ENCODE measurements at places on chromosomes 5 and 9. TPM values are rescaled to one million over a fixed set of nuclear protein-coding genes. Genes with fewer than 3 reads are reported as not detected.
A peak's percentile ranks its signal among the peaks of the same experiment; 100 is the strongest.

DIRAS2 gene
- total RNA-seq, result 8.6 TPM

PCDHGA2 gene
- not detected for total RNA-seq

SLC6A3 gene
- total RNA-seq, result not detected

RPL35 gene
- total RNA-seq, result 1,845 TPM

TOR1B gene
- total RNA-seq, result 63.0 TPM

TEK gene
- total RNA-seq, result 1.5 TPM

C9orf72 gene
- total RNA-seq, result 4.1 TPM

DNA sequence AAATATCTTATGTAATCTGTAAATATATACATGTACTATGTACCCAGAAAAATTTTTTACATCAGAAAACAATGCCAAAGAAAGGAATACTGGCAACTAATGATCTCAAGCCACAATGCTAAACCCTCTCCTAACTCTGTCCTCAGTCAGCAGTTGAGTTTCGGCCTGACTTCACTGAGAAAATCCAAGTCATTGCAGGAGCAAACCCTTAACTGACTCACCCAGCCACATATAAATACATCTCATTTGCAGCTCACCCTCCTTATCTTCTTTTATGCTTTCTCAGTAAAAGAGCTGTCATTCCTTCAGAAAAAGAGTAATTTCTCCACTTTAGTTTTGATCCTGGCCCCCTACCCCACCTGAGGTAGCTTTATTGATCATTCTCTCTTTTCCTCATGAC lies 46.1 kb upstream of the TMED7 start:
- DNase-seq, result no peak

DNA sequence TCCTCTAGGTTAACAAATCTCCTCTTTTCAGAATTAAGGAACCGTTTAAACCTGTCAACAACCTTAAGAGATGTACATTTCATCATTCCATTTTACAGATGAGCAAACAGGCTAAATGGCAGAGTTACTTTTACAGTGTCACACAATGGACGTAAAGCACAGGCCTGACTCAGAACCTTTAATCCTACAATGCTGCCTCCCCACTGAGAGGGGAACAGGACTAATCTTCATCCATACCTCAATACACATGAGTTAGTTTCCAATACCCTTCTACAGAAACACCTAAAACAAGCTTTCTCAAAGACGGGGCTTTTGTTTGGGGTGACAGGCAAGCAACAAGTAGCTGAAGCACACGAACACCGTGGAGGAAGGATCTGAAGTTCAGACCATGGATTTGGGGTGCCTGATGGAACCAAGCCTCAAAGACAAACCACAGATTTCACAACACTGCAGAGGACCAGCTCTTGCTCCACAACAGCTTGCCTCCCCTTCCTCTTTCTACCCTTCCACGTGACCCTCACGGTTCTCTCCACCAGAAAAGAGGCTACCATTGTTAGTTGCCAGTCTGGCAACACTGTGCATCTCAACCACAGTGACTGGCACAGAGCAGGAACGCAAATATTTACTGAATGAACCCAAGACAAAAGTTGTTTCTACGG lies 1.8 kb downstream of the RNF130 start:
- no peak for DNase-seq

DNA sequence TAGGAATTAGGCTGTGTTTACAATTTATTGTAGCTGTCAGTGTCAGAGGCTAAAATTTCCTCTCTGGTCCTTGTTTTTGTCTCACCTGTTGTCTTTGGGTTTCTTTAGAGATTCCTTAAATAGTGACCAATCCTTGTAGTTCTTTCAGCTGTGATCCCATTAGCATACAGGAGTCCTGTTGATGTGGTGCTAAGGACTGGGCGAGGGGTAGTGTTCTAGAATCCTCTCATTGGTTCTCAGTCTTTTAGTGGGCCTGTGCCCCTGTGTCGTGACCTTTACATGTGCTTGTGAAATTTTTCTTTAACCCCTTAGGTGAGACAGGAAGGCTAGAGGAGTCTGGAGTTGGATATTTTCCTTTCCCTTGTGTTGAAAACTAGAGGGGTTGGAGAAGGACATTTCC lies 51.2 kb downstream of the ZNF618 start:
- no peak for DNase-seq

DNA sequence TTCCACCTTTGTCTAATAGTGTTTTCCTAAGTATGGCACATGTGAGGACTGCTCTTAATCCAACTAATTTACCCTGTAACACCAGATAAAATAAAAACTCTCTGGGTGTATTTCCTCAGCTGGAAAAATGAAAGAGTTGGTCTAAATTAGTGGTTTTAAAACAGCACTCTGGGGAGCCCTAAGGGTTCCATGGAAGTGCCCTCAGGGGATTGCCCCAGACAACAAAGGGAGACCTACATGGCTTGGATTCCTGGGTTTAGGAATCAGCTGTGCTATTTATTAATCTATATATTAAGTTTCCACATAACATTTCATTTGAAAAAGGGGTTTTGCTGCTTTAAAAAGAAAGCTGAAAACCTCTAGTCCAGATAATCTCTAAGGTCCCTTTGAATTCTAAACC lies 20.2 kb downstream of the ADAMTS6 start:
- DNase-seq, result no peak

DNA sequence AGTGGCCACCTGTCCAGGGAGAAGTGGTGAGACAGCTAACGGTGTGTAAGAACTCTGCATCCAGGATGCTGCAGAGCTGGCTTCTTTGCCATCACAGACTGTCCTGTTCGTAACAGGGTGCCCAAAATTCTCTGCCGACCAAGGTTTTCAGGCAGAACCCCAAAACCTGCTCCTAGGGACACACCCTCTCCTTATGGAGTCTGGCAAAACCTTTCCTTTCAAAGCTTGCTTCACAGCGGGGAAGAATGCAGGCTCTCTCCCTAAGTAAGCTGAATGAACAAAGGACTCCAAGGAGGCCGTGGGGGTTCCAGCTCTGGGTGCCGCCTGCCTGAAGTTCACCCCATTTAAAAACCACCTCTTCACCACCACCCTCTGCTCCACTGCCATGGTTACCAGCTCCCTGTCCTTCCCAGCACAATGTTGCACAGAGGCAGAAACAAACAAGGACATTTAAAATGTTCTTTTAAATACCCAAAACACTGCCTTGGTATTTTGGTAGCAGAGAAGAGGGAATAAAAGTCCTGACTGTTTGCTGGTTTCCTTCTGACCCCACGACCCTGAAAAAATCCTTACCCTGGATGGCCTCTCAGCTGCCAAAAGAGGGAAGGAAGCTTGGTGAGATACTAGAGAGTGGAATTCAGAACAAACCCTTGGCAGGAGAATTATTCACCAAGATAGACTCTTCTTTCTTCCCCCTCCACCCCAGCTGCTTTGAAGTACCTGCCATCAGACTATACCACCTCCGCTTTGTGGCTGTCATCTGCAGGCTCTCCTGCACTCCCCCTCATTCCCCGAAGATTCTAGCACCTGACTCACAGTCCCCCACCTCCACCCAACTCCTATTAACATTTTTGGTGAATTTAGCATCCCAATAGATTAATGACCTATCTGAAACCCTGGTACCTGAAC lies 7.1 kb upstream of the KLF9 start:
- DNase-seq, result no peak

DNA sequence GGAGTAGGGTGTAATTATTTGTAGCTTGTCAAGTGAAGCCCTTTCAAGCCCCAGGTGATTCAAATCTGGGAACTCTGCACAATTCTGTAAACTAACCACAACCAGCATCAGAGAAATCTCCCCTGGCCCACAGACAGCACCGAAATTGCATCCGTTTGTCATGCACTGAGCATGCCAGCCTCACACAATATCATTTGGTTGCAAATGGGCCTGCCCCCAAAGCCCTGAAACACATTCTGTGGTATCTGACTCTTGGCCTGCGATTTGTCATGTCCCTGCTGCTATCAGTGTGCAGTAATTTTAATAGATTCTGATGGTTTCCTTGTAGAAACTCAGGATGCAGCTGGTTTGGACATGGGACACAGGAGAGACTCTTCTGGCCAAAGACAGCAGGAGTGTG lies 35.3 kb downstream of the SNX24 start:
- DNase-seq, result no peak

GRCh38 chr5:53507013-53507412 lies 26.6 kb downstream of the FST start:
- no peak for DNase-seq

- DNase-seq, result no peak
Measured at GRCh38 chr5:42854795-42855194, 43.1 kb upstream of the SELENOP start.

DNA sequence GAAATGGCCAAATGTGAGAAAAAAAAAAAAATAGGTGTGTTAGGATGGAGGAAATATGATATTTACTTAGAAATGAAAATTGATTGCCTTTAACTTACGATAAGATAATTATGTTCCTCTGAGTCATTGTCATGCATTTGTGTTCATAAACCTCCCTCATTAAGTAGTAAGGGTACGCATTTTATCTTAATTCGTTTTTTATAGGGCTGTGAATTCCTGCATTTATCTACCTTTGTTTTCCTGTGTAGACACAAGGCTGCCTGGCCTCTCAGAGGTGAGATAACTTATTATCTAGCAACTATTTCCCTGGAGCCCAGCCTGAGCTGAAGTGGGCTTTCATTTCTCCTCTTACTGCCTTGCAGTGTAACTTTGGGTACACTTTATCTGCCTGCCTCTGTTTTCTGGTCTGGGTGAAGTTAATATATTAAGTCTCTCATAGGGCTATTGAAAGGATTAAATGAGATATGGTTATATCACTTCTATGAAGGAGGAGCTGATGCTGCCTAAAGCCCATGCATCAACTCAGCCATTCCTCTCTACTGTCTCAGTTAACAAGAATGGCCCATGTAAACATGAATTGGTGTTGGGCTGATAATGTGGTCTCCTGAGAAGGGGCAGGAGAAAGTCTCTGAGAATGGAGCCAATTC lies 103.8 kb upstream of the KLF4 start:
- DNase-seq, result no peak

DNA sequence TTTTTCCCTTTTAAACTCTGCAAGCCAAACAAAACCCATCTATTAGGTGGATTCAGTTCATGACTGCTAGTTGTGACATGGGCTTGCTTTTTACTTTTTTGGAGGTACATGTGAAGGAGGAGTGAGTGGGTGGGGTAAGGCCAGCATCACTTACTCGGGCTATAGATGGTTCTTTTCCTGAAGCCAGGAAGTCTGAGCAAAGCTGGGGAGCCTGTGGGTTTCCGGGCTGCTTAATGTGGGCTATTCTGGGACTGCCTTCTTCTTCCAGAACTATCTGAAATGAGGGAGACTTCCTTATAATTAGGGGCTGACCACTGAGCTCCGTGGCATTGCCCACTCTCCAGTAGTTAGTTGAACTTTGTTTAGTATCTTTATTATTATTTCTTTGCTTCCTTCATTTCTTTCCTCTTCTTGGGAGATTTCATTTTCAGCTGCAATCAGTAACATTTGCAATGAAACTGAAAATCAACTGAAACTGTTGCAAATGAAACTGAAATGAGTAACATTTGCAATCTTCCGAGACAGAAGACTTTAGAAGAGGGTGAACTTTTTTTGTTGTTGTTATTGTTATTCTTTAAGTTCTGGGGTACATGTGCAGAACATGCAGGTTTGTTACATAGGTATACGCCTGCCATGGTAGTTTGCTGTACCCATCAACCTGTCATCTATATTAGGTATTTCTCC lies 204.9 kb downstream of the LRRC70 start:
- no peak for DNase-seq

GRCh38 chr5:32299059-32299677 lies 13.6 kb downstream of the MTMR12 start:
- no peak for DNase-seq

DNA sequence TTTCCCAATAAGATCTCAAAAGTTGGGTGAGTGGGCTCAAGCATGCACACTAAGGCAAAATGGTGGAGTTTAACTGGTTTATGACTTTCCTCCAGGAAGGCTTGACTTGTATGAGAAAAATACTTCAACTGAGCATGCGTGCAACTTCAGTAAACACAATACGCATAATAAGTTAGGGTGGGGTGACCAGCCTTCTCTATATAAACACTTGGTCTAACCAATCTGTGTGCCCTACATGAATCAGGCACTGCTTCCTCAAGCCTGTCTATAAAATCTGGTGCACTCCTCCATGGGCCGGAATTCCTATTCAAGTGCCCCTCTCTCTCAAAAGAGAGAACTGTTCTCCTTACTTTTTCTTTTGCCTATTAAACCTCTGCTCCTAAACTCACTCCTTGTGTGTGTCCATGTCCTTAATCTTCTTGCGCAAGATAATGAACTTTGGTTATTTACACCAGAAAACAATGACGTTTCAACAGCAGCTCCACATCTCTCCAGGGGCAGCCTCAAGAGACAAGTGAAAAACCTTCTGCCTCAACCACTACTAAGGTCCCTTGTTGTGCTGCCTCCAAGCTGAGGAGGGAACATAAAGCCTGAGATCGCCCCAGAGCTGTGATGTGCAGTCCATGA lies 352.6 kb downstream of the CAAP1 start:
- DNase-seq, result no peak

DNA sequence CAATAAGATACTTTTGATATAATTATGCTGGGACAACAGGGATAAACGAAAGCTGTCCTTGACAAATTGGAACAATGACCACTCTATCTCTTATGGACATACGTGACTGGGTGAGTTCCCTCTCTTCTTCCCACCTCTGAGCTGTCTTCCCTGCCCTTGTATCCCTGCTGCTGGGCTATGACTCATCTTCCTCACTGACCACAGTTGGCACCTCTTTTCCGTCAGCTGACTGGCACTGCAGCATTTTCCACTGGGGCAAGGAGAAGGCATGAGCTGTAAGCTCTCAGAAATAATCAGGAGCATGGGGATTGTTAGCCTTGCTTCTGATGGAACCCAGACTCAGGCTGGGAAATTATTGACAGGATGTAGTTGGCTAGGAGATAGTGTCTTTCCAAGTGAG lies 48.7 kb downstream of the PCSK1 start:
- DNase-seq, result peak; percentile 71

- no peak for DNase-seq
Measured at GRCh38 chr9:37301042-37301853, 121.2 kb upstream of the GRHPR start.

DNA sequence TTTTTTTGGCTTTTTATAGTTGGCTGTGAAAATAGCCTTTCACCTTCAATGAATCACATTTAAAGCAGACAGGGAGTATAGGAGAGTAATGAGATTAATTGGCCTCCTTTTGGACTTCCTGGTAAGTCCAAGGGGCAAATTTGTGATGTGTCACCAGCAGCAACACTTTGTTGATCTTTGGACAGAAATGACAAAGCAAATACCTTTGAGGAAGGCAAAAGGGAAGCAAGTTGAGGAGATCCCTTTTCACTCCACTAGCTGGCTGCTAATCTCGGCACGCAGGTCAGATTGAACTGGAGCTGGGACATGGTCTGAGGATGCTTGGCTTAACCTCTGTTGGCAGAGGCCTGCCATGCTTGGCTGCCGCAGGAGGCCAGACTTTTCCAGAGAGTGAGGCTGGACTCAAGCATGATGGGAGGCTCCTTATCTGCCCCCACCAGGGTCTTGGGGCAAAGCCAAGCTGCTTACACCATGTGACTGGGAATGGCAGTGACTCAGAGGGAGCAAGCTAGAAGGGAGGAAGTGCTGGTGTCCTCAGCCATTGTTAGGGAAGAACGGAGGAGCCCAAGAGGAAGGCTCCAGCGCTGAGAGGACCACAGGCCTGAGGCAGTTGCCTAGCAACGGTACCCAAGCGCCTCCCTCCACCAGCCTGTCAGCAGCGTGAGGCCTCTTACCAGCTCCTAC lies 174.5 kb upstream of the MAP1B start:
- DNase-seq, result peak; percentile 100

All from Caki2 (cell line).